ENCODE measurements at places on chromosomes 6 and 20. TPM values are rescaled to one million over a fixed set of nuclear protein-coding genes. Genes with fewer than 3 reads are reported as not detected.

Gene GGTLC1
- not detected for total RNA-seq

Gene ZSCAN23
- 0.81 TPM for total RNA-seq

Gene CAP2
- 91.8 TPM for total RNA-seq

Gene HLA-DOB
- total RNA-seq: not detected

Gene COL12A1
- 25.8 TPM for total RNA-seq

Gene C20orf141
- total RNA-seq: not detected

Gene FHL5
- total RNA-seq: 4.5 TPM

Gene KCNG1
- 0.52 TPM for total RNA-seq

Gene FAM217A
- total RNA-seq: not detected

Gene GTSF1L
- not detected for total RNA-seq

Gene CST4
- total RNA-seq: not detected

Gene MTFR2
- 1.0 TPM for total RNA-seq

Gene F13A1
- 19.2 TPM for total RNA-seq

Gene OPRM1
- not detected for total RNA-seq

Gene SCUBE3
- 5.5 TPM for total RNA-seq

Gene RIN2
- 70.9 TPM for total RNA-seq

Gene PHACTR1
- 71.8 TPM for total RNA-seq

Gene MUC21
- total RNA-seq: not detected

Gene MUC22
- 0.21 TPM for total RNA-seq

Gene PAK5
- not detected for total RNA-seq

Gene E2F1
- 1.6 TPM for total RNA-seq

Gene SERPINB6
- total RNA-seq: 213 TPM

Gene BMP2
- 1.6 TPM for total RNA-seq

Gene B3GAT2
- 0.05 TPM for total RNA-seq

Gene UBD
- not detected for total RNA-seq

Gene ZNF391
- total RNA-seq: 0.69 TPM

Gene TBXT
- total RNA-seq: not detected

Gene RNF144B
- total RNA-seq: 15.2 TPM

Gene EYS
- 0.07 TPM for total RNA-seq

Gene SLC32A1
- total RNA-seq: not detected

Gene ADGB
- not detected for total RNA-seq

Gene NR2E1
- total RNA-seq: not detected

Gene RANBP9
- total RNA-seq: 39.7 TPM

Gene DLGAP4
- total RNA-seq: 67.1 TPM

Gene CENPB
- 70.6 TPM for total RNA-seq

Gene PROCR
- 15.6 TPM for total RNA-seq

Gene ZNF831
- 0.05 TPM for total RNA-seq

Gene LY6G5C
- total RNA-seq: 2.0 TPM

Gene ZC2HC1B
- not detected for total RNA-seq

Gene DUSP15
- 7.4 TPM for total RNA-seq

Gene SLC25A27
- 9.7 TPM for total RNA-seq

Gene CALHM5
- 2.1 TPM for total RNA-seq

Gene DPPA5
- total RNA-seq: not detected

Gene KHDC1
- total RNA-seq: not detected

Measured in heart left ventricle (tissue), 16 donors.